ENCODE measurements at places on chromosomes 11 and 22.
A peak's percentile ranks its signal among the peaks of the same experiment; 100 is the strongest.

GRCh38 chr11:10481560-10482349 lies 26.7 kb downstream of the AMPD3 start:
- DNase-seq = no peak

GRCh38 chr11:58629857-58630256 lies 7.4 kb downstream of the CNTF start:
- DNase-seq = no peak

GRCh38 chr11:123135863-123136446 lies 59.1 kb downstream of the CLMP start:
- DNase-seq = no peak

GRCh38 chr11:2275334-2276279 lies 5.2 kb upstream of the ASCL2 start:
- DNase-seq = no peak

DNA sequence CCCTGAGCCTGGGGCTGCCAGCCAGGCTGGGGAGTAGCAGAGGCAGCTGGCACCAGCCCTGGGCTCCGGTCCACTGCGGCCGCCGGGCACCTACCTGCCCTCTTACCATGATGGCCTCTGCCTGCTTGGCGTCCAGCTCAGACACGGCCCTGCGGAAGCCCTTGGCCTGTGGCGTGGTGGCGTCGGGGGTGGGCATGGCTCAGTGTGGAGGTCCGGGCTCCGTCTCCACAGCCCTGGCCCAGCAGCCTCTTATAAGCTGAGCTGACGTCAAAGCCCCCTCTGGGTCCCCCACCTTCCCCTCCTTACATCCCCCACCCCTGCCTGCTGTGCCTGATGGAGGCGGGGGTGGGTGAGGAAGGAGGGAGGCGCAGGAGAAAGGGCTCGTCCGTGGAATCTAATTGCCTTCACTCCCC lies at the start of gene TH:
TSS of gene TH (minus strand) at position 225 of the 413 bp plus-strand sequence. CDS start at position 196, 29 bp downstream.
- DNase-seq = no peak

DNA sequence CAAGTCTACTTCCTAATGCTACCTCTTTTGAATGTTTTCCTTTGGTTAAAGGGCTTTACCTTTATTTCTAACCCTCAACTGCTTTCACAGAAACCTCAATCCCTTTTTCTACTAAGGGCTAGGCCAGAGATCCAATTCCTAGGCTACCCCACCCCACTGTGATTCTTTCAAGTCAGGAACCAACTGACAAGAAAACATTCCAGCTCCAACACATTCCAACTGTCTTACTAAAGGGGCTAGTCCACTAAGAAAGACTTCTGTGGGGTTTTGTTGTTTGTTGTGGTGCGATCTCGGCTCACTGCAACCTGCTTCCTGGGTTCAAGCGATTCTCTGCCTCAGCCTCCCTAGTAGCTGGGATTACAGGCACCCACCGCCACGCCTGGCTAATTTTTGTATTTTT lies 151.3 kb downstream of the APOL5 start:
- DNase-seq = no peak

DNA sequence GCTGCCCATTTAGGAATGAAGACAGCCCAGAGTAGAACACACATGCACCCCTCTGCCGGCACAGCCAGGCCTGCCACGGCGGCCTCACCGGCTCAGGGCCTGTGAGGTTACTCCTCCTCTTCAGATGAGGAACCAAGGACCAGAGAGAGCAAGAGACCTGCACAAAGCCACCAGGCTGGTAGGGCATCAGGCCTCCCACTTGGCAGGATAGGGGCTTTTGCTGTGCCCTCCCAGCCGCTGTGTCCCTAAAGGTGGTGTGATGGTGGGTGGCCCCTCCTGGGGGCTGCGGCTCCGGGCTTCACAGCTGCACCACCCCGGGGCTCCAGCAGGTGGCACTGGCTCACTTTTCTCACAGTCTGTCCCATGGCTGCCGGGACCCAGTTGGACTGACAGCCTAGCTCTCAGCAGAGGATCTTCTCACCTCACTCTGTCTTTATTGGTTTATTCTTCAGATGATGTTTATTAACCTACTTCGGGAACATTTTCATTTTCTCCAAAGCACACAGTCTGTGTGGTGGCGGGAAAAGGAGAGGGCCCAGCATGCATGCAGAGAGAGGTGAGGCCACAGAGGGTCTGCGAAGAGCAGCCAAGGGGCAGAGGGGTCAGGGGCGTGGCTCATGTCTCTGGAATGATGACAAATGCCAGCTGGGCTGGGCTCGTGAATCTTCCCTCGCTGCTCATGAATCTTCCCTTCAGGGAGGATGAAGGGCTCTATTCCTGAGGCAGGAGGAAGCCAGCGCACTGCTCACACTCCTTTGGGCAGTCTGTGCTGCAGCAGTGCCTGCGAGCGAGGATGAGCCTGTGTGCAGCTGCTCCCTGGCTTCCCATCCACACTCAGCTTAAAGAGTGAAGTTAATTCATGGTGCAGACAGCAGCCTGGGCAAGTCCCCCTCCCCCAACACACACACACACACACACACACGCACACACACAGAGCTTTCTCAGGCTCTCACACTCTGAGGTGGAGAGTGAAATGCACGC lies 101.1 kb upstream of the PITPNB start:
- peak; percentile 56 for DNase-seq

GRCh38 chr22:37498289-37498909 lies 12.2 kb upstream of the MFNG start:
- DNase-seq = peak; percentile 51

DNA sequence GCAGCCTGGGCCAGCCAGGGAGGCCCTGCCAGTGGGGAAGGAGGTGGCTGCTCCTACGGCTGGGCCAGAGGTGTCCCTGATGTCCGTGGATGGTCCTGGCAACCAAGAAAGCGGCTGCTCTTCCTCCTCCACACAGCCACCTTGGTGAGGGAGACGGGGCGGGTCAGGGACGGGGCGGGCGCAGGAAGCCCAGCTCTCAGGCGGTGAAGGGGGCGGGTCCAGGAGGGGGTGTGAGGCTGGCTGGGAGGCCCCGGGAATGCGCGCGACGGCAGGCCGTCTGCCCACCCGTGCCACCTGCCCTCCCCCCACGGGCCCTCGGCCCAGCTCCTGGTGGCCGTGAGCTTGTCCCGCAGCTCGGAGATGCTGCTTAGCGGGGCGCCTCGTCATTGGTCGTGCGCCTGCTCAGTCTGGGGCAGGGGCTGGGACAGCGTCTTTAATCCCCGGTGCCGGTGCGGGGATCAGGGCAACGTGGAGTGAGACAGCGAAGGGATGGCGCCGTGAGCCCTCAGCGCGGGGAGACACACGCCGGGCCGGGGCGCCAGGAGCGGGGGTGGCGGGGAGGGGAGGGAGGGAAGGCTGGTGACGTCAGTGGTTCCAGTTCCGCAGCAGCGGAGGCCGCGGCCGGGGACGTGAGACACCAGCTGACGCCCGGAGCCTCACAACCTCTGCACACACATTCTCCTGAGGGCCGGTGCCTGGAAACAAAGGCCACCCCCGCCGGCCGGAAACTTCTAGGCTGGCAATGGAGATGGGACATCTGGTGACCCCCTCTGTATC lies 6.7 kb upstream of the BRSK2 start:
- peak; percentile 74 for DNase-seq

- no peak for DNase-seq
These were observed 35.2 kb upstream of the USP47 start for GRCh38 chr11:11806586-11806985.

DNA sequence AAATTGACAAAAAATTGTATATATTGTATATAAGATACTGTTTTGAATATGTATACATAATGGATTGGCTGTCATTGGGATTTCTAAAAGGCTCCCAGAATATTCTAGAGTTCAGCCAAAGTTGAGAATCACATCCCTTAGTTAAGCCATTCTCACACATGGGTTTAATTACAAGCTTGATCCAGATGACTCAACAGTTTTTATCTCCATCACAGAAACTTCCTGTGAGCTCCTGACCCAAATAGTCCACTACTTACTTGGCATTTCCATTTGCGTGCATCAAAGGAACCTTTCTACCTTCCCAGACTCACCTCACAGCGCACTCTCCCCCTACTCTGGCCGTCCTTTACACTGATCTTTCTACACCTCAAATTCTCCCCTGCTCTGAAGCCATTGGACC lies 184.8 kb upstream of the ARHGAP20 start:
- DNase-seq = no peak

- DNase-seq = no peak
These were observed 18.5 kb upstream of the B4GALNT4 start for GRCh38 chr11:350723-351255.

- DNase-seq = no peak
These were observed 67.7 kb downstream of the APOL5 start for GRCh38 chr22:35785181-35785923.

GRCh38 chr11:128239306-128239705 lies 348.1 kb downstream of the ETS1 start:
- no peak for DNase-seq

- DNase-seq = no peak
These were observed 704.1 kb upstream of the CCDC90B start for GRCh38 chr11:83990160-83990733.

DNA sequence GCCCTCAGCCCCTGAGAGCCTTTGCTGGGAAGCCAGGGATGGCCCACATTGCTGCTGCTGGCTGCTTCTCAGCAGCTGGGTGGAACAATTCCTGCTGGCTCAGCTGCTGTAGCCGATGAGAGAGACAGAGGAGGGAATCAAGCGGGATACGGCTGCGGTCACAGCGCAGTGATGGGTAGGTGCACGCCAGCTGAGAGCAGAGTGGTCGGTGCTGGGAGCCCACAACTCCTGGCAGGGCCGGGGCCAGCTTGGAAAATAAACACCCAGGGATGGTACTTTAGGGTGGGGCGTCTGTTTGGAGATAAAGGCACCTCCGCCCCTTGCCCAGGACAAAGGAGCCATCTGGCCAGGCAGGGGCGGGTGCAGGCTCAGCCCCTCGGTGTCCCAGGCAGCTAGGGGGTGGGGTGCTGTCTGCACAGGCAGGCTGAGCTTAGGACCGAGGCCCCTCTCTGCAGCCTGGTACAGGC lies 480.5 kb downstream of the MIAT start:
- no peak for DNase-seq

GRCh38 chr22:27207907-27208306 lies 550.5 kb downstream of the MIAT start:
- no peak for DNase-seq

DNA sequence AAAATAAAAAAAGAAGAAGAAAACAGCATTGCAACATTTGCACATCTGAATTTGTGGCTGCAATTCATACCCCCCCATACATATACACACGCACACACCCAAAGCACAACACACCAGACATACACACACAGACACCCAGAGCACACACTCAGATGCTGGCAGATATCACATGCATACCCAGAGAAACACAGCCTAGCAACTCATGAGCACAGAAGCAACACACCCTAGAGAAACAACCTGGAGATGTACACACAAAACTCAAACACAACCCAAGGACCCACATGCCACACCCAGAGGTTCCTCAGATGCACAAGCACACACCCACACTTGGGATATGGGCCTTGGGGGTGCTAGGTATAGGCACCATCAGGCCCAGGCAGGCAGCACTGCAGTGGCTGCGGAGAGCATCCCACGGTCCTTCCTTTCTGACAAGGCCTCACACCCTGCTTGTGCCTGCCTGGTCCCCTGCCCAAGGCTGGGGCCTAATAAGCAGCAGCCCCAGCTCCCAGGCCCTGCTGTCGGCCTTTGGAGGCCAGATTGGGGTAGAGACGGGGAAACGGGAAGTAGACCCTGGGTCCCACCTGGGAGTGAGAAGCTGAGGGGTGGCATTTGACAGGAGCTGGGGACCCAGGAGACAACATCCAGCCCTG lies 3.1 kb downstream of the CST6 start:
- DNase-seq = no peak

DNA sequence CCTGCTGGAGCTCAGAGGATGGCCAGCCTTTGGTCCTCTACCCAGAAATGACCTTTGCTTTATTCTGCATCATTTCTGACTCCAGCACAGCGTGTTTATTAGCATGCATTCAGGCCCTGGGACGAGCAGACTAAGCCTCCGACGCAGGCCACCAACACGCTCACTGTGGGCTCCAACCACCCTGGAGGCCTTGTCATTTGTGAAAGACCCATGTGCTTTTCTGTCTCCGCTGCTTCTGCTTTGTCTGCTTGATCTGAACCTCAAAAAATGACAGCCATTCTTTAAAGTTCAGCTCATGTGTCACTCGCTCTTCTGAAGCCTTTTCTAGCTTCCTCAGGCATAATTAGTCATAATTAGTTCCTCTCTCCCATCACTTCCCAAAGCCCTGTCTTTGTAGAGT lies 109.1 kb upstream of the TIMP3 start:
- DNase-seq = no peak

- DNase-seq = no peak
These were observed 299.7 kb downstream of the TTC28 start for GRCh38 chr22:28379951-28380350.

DNA sequence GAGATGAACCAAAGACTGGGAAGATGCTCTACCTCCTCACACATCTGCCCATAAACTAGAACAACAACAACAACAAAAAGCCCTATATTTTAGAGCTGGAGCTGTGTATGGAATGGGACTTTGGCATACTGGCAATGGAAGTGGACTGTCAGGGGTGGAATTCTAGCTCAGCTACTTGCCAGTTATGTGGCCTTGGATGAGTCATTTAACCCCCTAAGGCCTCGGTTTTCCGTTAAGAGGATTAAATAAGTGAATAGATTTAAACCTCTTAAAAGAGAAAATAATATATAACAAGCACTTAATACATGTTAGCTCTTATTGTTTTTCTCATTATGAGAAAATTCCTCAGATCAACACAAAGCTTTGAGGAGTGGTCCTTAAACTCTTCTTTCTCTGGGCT lies 195.0 kb downstream of the KIF18A start:
- DNase-seq = no peak

DNA sequence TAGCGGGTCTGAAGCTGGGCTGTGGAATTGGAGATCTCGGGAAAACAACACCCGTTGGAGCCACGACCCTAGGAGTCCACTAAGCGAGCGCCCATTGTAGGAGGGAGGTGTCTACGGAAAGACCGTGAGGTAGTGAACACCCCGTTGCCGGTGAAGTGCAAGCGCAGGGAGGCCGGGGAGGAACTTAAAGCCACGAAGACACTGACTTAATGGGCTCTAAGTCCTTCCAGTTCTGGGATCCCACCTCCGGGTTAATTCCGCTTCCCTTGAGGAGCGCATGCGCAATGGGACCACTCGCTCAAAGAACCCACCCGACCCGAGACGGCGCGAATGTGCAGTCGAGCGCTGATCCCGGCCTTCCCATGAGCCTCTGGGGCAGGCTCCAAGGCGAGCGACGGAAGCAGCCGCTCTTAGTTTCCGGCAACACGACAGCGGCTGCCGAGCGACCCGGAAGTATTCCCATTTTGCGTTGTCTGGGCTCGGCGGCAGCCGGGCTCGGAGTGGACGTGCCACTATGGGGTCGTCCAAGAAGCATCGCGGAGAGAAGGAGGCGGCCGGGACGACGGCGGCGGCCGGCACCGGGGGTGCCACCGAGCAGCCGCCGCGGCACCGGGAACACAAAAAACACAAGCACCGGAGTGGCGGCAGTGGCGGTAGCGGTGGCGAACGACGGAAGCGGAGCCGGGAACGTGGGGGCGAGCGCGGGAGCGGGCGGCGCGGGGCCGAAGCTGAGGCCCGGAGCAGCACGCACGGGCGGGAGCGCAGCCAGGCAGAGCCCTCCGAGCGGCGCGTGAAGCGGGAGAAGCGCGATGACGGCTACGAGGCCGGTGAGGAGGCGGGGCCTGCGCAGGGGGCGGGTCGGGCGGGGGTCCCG lies at the start of gene SART1:
TSS of gene SART1 (plus strand) at position 468 of the 874 bp plus-strand sequence. CDS start at position 515, 47 bp downstream.
- DNase-seq = peak; percentile 96

- no peak for DNase-seq
These were observed 10.3 kb downstream of the PRDM10 start for GRCh38 chr11:129992161-129992944.

Measured in stimulated activated CD8-positive, alpha-beta memory T cell treated with anti-CD3 and anti-CD28 coated beads, Interleukin-2, amount 100 ng/mL, for 48 hours (primary cell).